ENCODE measurements at places on chromosomes 16 and 17.

GRCh38 chr17:55273579-55274354 is 9.0 kb downstream of the HLF start:
- DNase-seq: no peak

- peak; percentile 97 for DNase-seq
Measured at GRCh38 chr17:6831661-6832263, at the start of gene TEKT1. TSS of gene TEKT1 (minus strand) at chr17:6831729. CDS start at chr17:6830376, 1,353 bp downstream.

GRCh38 chr17:37475731-37476420 is 13.8 kb upstream of the DUSP14 start:
- DNase-seq: no peak

- no peak for DNase-seq
Measured at GRCh38 chr17:74314877-74315276, 11.1 kb upstream of the KIF19 start.

- DNase-seq: no peak
Measured at GRCh38 chr16:73418691-73419090, 370.8 kb upstream of the ZFHX3 start.

DNA sequence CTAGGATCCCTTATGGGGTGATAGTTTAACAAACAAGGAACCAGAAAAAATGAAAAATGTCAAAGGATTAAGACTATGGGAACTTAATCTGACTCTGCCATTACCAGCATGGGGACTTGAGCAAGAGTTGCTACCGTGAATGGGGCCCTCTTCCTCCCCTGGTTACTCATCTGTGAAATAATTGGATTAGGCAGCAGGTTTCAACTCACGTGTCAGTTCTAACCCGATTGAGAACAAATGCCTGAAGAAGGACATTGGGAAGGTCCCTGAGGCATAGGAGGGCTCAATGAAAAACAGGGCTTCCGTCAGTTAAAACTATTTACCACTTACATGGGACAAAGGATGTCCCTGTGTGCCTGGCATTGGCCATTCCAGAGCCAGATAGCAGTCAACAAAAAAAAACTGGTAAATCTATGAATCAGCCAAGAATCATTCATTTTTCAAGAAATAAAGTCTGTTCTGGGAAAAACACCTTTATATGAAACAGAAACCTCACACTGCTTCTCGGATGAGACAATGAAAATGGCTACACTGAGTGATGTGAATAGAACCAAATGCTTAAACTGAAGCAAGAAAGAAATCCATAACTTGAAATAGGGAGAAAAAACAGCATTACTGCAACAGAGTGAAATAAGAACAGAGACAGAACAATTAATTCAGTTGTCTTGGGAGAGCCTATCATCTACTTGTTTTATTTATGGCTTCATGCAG is 104.3 kb downstream of the ADAMTS18 start:
- DNase-seq: peak; percentile 52

- no peak for DNase-seq
Measured at GRCh38 chr17:82255402-82255972, 18.0 kb downstream of the CSNK1D start.

DNA sequence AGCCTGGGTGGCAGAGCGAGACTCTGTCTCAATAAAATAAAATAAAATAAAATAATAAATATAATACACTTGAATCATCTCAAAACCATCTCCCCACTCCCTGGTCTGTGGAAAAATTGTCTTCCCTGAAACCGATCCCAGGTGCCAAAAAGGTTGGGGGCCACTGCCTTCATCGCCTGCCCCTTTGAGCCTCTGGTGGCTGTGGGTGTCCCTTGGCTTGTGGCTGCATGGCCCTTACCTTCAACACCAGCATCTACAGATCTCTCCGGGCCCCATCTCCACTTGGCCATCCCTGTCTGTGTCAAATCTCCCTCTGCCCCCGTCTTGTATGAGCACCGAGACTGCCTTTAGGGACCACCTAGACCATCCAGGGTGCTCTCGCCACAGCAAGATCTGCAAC is 177.3 kb downstream of the SEC14L1 start:
- no peak for DNase-seq

DNA sequence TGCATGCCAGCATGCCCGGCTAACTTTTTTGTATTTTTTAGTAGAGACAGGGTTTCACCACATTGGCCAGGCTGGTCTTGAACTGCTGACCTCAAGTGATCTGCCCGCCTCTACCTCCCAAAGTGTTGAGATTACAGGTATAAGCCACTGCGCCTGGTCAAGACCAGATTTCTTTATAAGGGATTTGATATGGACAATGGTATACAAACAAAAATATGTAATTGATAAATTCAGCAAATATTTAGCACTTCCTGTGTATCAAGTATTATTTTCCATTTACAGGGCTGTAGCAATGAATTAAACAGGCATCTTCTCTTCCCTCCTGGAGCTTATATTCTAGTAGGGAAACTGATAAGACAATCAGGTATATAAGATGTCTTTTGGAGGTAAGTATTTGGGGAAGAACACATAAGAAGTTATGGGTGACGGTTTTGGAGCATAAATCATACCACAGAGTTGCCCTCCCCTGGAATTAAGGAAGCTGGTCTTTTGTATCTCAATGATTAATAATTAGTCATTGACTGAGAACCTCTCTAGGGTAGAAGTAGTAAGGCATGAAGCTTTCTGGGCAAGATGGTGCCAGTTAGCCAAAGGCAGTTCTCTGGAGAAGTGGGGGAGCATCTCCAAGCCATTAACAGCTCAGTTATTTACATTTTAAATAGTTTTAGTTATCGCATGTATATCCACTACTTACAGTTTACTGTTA is 35.8 kb downstream of the TANC2 start:
- no peak for DNase-seq

DNA sequence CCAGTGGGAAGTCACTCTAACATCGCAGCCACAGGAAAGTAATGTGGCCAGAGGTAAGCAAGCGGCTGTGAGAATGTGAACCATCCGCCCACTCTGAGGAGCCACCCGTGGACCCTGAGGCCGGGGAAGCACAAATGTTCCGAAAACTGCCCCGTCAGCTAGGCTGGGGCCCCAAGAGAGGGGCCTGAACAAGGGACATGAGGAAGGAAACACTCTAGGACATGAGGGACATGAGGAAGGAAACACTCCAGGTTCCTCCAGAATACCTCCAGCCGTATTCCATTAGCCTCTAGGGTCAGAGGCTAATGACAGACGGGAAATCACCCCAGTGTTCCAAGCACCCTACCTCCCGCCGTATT is 317 bp downstream of the TEFM start:
- DNase-seq: peak; percentile 56

GRCh38 chr16:89365996-89366395 is 124.4 kb downstream of the ANKRD11 start:
- no peak for DNase-seq

- no peak for DNase-seq
Measured at GRCh38 chr16:31869511-31870201, 4.0 kb upstream of the ZNF267 start.

GRCh38 chr17:2903193-2903974 is 107.1 kb downstream of the RAP1GAP2 start:
- DNase-seq: no peak

DNA sequence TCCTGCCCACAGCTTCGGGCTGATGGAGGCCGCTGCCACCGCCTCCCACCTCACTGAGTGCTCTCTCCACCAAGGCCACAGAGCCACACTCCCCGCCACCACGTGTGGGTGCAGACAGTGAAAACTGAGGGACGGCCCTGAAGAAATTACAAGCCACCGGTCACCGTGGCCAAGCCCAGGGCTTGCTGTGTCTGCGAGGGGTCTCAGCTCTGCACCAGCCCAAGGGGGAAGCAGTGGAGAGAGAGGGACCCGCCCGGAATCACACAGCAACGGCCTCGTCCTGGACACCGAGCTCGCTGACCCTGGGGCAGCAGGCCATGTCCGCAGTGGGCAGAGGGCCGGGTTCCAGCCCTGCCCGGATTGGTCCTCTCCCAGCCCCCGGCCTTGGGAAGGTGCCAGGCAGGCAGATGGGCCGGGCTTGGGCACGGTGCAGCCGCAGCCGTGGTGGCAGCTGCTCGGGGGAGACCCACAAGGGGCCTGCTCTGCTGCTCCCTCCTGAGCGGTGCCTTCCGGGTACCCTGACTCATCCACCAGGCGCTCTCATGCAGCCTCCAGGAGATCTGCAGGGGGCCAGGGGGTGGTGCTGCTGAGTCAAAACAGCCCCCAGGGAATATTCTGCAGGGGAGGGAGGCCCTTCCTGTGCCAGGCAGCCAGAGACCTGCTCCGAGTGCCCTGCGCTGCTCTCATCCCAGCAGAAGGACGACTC is 52.0 kb downstream of the CBFA2T3 start:
- DNase-seq: no peak

DNA sequence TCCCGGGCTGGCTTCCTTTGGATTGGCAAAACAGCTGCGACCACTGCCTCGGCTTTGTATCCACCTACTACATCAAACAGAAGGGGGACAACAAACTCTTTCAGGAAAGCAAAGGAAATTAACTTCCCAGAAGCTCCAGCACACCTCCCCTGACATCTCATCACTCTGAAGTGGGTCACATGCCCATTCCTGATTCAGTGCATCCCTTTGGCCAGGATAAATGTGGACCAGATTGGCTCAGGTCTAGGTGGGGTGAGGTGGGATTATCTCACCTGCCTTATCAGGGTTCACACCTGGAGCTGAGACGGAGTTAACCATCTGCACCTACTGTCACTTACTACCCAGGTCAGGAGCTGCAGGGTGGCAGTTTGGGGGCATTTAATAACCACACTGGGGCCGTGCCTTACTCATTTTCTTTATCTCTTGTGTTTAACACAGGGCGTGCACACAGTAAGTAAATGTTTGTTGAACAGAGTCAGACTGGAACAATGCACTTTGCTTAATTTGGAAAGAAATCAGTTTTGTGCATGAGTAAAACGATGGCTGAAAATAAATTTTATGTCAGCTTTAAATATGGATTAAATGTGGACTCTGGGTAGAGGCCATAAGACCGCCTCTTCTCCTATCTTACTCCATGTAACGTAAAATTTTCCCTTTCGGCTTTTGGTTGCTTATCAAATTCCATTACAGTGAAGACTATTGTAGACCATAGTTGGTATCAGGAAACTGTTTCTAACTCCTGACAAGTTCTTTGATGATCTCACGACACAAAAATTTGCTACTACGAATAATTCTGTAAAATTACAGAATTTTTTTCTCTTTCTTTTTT is 36.0 kb downstream of the IQCK start:
- DNase-seq: no peak

DNA sequence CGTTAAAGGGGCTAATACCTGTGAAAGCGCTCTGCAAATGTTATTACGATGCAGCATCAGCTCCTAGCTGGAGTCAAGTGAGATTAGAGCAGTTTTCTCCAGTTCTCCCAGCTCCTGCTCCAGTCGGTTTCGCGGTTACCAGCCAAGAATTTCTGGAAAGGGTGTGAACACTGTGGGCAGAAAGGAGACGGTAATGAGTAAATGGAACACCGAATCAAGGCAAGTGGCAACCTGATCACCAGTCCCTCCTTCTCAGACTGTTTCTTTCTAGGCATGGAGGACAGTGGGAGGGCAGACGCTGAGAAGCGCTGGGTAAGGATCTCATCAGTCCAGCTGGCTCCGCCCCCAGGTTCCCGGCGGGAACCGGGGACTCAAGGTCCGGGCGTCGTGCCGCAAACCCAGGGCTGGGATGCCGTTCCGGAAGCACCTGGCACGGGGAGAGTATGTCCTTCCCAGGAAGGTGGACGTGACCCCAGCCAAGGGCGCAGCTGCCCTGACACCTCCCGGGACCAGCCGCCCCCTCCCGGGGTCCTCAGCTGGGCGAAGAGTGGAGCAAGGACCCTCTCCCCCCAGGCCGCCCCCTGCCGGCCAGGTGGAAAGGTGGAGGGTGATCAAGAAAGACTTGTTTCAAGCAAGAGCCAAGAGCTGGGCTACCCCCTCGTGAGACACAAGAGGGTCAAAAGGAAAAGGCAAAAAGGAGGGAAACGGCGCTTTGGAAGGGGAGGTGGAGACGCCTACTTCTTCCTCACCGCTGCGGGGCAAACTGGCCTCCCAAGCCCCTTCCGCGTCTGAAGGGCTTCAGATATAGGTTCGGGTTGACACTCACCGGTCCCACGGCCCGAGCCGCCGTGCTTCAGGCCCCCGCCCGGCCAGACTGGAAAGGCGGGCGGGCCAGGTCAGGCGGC is 481 bp downstream of the MYO19 start:
- DNase-seq: peak; percentile 85

- peak; percentile 87 for DNase-seq
Measured at GRCh38 chr17:44911133-44912001, 3.9 kb downstream of the GFAP start.

- DNase-seq: no peak
Measured at GRCh38 chr16:83365166-83365565, 442.6 kb upstream of the HSBP1 start.

DNA sequence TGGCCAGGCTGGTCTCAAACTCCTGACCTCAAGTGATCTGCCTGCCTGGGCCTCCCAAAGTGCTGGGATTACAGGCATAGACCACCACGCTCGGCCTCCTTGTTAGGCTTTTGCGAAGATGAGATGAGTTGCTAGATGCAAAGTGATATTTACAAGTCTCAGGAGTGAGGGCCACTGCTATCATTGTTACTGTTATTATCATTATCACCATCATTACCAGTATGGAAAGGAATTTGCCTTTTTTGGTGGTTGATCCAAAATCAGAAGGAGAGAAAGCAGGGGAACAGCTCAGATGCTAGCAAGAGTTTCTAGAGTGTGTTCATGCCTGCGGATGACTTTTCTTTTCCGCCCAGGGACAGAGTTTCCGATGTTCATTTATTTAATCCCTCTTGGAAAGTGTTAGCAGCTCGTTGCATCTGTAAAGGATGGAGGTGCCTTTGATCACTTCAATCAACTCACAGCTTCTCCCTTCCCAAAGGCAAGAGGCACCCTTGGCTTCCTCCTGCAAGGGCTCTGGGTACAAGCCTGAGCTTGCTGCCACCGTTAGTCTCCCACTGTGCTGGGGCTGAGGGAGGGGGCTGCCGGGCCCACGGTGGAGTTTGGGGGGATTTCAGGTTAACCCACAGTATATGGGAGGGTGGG is 21.6 kb downstream of the ITPRIPL2 start:
- DNase-seq: no peak

GRCh38 chr16:56769677-56770076 is 39.7 kb downstream of the NUP93 start:
- DNase-seq: no peak

DNA sequence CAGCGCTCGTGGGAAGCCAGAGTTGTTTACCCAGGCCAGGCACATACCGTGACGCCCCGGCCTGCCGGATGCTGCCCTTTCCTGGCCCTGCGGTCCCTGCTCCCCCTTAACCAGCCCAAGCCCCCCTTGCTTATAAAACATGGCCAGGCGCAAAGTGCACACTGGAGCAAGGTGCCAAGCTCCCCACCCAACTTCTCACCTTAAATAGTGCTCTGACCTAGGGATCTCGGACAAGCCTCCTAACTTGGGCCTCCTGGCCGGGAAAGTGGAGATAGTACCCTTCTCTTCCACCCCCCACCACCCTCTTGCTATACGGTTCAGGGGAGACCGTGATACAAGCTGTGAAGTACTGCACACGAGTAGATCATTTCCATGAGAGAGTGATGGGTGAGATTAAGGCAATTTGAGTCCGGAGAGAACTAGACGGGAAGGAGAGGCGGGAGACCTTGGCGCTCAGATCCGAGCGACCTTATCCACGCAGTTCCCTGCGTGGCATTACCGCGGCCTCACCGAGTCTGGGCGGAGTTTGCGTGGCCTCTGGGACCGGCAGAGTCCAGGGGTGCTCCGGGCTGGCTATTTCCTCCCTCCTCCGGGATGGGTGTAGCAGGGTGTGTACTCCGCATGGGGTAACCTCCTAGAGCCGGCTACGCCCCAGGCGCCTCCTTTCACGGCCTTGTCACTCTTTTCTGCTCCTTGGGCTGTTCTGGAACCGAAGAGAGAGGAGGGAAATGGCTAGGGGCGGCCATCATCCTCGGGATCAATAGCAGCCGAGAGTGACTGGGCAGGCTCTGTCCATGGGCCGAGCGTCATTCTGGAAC is 4.4 kb upstream of the LHX1 start:
- peak; percentile 50 for DNase-seq

Data from ecto neural progenitor cell (in vitro differentiated cells).